Progenitor cell of endocrine pancreas (in vitro differentiated cells): ENCODE measurements at places on chromosomes 12 and 14. TPM values are rescaled to one million over a fixed set of nuclear protein-coding genes. Genes with fewer than 3 reads are reported as not detected.

- no peak for DNase-seq
Measured at GRCh38 chr14:76938092-76938500, 90.4 kb downstream of the IRF2BPL start.

DNA sequence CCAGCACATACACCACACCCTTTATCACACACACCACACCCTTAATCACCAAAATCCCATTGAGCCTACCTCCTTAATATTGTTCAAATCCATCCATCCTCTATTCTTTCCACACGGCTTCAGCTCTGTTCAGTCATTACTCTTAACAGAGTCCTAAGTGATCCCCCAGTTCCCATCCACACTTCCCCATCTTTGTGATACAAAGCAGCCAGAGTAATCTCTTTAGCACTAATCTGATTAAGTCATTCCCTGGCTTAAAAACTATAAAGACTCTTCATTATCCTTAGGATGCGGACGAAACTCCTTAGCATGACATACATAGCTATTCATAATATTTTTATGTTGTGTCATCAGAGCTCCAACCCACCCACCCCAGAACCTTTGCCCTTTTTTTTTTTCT is 14.7 kb upstream of the MFAP5 start:
- no peak for DNase-seq

DNA sequence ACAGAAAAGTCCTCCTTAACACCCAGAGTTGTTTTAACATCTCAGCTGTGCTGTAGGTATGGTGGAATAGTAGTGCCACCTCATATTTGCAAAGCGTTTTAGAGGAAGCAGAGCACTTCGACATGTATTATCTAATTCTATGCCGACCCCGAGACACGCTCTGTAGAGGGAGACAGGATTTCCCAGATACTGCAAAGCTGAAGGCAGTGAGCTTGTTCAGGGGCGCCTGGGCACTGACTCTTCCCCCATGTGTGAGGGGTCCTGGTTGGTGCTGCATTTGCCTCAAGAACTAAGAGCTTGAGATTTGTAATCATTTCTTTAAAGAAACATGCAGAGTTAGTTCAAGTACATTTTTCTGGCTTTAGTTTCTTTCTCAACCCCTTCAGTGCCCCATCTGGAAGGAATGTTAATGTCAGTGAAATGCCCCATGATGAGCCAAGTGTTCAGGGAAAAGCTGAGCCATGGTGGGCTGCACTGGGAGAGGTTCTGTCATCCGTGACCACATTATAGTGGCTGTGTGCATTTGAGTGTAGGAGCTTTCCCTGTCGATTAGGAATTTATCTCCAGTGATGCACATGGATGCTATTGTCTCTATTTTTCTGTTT is 66.3 kb downstream of the MBIP start:
- no peak for DNase-seq

Gene PZP
- total RNA-seq: 0.24 and 0.29 TPM in 2 replicates

Gene KRT6B
- total RNA-seq: not detected in 2 replicates
